CD8-positive, alpha-beta memory T cell (primary cell): ENCODE measurements at places on chromosomes 16 and 17.

- no peak for DNase-seq
Observed at GRCh38 chr17:14510136-14510535, 209.3 kb downstream of the HS3ST3B1 start.

- DNase-seq, result no peak
Observed at GRCh38 chr17:70121126-70121525, 46.1 kb downstream of the KCNJ16 start.

- no peak for DNase-seq
Observed at GRCh38 chr17:9255833-9256232, 234.5 kb downstream of the NTN1 start.

DNA sequence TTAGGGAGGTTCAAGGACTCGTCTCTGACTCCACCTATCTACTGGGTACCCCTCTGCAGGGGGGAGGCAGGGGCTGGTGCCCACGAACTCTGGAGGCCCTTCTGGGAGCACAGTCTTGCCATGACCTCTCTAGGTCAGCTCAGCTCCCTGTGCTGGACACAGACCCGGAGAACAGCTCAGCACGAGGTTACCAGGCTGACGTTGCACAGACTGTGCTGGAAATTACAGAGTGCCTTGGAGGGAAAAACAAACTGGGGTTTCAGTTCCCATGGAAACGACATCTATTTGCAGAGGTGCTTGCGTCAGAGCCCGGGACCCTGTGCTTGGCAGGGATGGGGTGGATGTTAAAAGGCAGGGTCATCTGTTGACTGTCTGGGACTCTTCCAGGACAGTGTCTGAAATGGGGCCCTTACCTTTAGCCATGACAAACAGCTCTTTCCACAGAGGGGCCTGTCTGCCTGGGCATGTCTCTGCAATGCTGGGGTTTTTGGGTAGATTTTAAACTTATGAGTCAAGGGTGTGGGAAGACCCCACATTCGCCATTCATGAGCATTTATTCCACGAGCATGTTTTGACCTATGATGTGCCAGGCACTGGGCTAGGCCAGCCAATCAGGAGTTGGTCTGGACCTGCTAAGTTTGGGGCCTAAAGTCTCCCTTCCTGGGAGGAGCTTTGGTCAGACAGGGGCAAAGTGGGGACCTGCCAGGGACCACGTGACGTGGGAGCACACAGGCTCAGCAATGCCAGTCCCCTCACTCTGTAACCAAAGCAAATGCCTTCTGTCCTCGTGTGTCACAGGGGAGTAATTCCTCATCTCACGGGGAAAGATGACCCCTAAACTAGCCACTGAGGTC is 22.5 kb downstream of the CCR7 start:
- no peak for DNase-seq

DNA sequence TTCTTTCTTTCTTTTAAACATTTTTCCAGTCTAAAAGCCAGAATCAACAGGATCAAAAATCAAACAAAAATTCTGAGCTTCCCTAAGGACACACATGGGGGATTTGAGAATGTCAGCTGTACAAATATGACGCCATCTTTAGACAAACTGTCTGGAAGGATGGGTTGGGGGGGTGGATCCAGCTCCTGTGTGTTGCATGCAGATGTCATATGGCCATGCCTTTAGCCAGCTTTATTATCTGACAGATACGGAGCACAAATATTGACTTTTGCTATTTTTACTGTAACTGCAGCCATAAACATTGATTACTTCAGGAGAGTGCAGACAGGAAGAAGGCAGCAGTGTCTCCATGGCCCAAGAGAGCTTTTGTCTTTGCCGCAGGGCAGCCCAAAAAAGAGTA is 279.4 kb upstream of the ELAC2 start:
- no peak for DNase-seq

- DNase-seq, result no peak
Observed at GRCh38 chr17:29407856-29408255, 17.7 kb downstream of the TAOK1 start.

- DNase-seq, result no peak
Observed at GRCh38 chr16:14364112-14364385, 266.0 kb downstream of the PARN start.
